Posterior cingulate gyrus (tissue), 11 donors: ENCODE measurements at places on chromosomes 2 and 18.

- DNase-seq, result no peak
Observed at GRCh38 chr18:8242151-8242696, 367.0 kb upstream of the RAB12 start.

DNA sequence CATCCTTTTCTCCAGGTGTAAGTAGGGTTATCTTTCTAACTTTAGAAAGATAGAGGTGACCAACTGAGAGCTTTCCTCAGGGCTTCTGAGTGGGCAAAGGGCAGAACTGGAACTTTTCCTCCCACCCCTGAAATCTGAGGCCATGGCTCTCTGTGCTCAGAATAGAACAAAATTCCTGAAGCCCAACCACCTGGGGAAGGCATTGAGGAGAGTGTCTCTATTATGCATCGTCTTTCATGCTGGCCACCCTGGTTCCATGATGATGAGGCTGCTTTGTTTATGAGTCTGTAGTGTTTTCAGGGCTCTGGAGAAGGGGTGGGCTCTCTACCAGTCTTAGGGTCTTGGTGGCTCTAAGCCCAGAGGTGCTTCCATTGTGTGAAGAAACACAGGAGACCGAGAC, 30.7 kb upstream of the IL1R1 start:
- DNase-seq, result no peak

GRCh38 chr18:13549880-13550232, 176.5 kb downstream of the FAM210A start:
- DNase-seq, result no peak

GRCh38 chr2:232873909-232874641, 4.0 kb downstream of the SNORC start:
- DNase-seq, result no peak

GRCh38 chr2:109330056-109330455, 201.1 kb downstream of the SH3RF3 start:
- DNase-seq, result no peak

DNA sequence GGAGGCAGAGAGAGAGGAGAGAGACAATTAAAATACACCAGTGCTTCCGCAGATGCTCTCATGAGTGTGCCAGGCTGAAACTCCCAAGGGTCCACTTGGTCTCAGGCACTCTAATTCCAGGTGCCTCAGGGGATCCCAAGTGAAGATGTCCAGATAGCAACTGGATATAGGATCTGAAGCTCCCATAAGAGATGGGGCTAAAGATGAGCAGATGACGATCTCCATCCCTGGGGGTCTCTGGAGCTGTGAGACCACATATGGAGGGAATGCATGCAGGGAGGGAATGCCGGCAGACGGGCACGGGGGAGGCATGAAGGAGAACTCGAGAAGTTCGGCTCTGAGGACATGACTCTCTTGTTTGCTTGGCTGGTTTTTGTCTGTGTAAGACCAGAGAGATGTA, 223.7 kb upstream of the RAB6C start:
- DNase-seq, result no peak

GRCh38 chr2:187390891-187391290, 57.2 kb downstream of the CALCRL start:
- no peak for DNase-seq

DNA sequence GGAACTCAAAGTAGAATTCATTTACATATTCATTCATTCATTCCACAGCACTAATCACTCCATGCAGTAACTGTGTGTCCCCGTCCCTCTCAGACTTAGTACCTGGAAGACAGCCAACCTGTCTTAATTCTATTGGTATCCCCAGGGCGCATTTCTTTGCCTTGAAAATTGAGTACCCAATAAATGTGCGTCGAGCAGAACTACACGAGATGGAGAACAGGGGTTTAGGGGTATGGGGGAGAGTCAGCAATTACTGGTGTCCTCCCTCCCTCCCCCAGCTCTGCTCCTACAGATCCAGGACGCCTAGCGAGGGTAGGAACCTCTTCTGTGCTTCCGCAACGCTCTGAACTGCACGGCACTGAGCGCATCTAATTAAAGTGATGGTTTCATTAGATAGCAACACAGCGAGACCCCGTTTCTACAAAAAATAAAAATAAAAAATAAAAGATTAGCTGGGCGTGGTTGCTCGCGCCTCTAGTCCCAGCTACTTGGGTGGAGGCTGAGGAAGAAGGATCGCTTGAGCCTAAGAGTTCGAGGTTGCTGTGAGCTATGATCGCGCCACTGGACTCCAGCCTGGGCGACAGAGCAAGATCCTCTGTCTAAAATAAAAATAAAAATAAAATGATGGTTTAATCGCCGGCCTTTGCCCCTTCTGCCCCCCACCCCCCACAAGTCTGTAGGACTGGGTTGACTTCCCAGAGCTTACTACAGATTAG, 614 bp upstream of the FKBP1B start:
- no peak for DNase-seq

DNA sequence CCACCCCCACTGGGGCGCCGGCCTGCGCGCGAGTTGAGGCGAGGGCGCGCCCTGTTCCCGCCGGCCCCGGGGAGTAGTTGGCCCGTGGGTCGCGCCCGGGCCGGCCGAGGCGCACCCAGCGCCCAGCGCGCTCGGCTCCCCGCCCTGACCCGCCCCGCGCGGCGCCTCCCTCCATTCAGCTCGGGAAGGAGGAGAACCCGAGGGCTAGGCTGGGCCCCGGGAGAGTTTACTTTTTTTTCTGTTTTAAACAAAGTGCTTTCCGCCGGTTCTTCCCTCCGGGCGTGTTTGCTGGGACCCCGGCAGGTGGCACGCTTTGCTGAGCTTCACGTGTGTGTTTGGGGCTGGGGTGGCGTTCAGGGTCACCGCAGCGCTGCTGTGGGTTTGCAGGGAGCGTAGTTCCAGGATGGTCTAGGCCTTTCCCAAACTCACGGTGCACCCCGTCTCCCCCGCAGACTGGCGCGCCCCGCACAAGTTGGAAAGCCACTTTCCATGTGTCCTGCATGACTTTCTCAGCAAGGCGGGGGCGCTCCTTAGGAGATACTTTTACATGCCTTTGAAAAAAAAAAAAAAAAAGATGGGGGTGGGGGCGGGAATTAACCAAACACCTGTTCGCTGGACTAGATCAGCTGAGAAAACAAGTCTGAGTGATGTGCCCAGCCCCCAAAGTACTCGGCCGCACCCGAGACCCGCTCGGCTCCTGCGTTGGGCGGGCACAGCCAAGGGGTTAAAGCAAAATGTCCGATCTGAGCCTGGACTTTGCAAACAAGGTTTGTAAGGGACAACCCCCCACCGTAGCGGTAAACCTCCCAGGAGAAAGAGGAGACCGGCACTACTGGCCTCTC, 825 bp downstream of the ITGA6 start:
- peak; percentile 73 for DNase-seq
